Dermis microvascular lymphatic vessel endothelial cell (primary cell): ENCODE measurements at places on chromosomes 7 and 10.

DNA sequence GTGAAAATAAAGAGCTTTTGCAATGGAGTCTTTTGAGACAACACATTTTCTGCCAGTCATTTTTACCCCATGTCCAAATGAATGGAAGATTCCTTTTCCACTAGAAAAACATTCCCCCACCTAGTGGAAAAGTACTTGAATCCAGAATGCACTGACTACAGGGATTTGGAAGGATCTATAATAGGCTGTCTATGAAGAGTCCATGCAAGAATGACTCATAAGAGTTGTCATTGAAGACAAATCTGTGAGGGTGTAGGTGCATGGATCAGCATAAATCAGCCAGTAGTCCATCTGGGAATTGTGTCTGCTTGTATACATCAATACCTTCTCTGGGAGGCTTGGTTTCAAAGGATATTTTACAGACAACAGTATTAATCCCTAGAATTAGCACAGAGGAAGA lies 32.5 kb upstream of the TRUB1 start:
- DNase-seq = peak; percentile 14

DNA sequence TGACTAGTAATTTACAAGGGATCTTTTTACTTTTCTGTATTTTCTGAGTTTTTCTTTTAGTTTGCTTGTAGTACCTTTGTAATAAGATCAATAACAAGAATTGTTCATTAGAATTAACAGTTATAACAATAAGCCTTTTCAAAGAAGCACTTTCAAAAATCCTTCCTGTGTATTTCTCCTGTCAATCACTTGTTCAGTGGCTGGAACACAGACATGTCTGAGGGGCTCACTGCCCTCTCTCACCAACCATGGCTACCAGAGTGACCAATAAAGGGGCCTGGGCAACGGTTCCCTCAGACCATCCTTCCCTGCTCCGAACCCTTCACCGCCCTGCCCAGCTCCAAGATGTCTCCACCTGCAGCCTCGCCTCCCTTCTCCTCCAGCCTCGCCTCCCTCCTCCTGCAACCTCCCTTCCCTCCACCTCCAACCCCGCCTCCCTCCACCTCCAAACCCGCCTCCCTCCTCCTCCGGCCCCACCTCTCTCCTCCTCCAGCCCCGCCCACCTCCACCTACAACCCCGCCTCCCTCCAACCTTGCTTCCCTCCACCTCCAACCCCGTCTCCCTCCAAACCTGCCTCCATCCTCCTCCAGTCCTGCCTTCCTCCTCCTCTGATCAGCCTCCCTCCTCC lies 353.4 kb downstream of the TNS3 start:
- no peak for DNase-seq

DNA sequence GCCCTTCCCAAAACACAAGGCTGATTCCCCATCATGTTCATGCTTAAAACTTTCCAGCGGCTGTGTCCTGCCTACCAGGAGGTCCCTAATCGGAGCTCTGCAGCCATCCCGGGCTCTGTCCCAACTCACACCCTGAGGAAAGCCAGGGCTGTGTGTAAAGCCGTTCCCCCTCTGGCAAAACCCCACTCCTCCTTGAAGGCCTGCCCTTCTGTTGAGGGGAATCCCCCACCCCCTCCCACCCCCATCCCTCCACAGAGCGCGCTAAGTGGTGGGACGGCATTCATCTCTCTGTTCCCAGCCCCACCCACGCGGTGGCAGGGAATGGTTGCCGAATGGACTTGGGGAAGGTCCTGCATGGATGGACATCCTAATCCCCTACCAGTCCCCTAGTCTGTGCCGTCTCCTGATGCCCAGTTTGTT lies 667 bp upstream of the TMEM120A start:
- no peak for DNase-seq

- no peak for DNase-seq
Observed at GRCh38 chr10:19795684-19796083, 20.5 kb upstream of the PLXDC2 start.

- DNase-seq = no peak
Observed at GRCh38 chr7:142152076-142152475, 40.6 kb downstream of the MGAM2 start.

DNA sequence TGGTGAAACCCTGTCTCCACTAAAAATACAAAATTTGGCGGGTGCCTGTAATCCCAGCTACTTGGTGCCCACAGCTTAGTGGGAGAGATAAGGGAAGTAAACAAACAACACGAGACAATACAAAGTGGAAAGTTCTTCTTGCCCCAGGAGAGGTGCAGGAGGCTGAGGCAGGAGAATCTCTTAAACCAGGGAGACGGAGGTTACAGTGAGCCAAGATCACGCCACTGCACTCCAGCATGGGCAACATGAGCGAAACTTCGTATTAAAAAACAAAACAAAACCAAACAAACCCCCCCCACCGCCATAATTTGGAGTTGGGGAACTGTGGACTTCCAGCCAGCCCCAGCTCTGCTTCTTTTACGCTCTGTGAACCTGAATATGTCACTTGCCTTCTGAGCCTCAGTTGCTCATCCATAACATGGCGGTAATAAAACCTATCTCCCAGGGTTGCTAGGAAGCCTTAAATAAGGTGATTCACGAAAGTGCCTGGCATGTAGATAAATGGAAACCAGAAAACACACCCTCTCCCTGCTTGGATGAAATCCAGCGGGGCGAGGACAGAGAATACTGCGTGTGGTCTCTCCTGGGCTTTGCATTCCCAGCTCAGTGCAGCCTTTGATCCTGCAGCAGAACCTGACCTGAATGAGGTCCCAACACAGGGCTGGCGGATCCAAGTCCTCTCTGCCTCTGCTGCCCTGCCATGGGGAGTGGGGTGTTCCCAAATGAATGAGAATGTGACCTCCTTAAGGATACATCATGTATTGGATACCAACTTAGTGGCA lies 10.2 kb downstream of the MLXIPL start:
- DNase-seq = no peak
